ENCODE measurements at places on chromosomes 1 and 21.

DNA sequence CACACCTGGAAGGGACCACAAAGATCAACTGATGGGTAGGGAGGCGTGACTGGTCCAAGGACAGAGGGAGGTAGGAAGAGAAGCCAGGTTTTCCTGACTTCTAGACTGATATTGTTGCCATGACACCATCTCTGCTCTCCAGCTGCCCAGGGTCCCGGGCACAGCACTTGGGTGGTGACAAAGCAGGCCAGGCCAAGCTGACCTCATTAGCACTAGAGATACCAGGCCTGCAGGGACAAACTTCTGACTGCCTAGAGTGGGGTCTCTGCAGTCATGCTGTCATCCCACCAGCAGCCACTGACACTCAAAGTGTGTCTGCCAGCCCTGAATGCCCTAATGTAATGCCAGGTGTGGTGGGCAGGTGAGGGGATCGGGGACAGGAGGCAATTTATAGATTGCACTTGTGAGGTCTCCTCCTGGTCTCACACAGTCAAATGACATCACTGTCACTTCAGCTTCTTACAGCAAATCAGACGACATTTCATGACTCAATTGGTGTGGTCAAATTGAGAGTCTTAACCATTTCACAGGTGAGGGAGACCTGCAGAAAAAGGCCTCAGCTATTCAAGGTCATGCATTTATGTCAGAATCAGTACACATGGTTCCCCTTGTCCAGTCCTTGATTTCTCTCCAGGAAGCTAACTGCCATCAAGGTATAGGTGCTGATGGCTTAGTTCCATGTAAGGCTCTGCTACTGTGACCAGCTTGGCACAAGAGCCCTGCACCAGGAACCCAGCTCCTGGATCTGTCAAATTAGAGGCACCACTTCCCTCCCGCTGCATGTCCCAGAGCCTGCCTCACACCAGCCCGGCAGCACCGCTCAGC is 2.7 kb downstream of the SLC9A1 start:
- no peak for DNase-seq

DNA sequence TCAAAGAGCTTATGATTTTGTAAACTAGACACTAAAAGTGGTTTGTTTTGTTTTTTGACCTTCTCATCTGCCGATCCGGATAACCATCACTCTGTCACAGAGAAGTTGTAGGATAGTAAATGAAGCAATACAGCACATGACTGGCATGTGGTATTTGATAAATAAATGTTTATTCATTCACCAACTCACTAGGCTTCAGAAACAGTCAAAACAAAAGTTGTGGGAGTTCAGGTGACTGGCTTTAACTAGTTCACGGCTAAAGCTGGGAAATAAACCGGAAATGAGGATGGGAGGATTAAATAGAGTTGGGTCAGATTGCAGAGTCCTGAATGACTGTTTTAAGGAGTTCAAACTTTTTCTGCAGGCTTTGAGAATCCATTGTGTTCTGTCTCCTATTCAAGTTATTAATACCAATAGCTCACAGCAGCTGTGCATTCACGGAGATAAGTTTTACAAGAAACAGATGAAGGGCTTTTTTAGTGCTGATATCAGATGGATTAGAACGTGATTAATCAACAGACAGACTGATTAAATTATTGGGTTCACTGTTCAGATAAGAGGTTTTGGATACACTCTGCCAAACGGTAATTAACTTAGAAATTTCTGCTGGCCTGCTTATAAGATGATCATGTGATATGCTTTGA is 463.3 kb downstream of the DPYD start:
- no peak for DNase-seq

- DNase-seq, result no peak
Observed at GRCh38 chr1:104019675-104020049, 270.0 kb downstream of the AMY1C start.

- no peak for DNase-seq
Observed at GRCh38 chr1:79827446-79827845, 820.9 kb upstream of the ADGRL4 start.

DNA sequence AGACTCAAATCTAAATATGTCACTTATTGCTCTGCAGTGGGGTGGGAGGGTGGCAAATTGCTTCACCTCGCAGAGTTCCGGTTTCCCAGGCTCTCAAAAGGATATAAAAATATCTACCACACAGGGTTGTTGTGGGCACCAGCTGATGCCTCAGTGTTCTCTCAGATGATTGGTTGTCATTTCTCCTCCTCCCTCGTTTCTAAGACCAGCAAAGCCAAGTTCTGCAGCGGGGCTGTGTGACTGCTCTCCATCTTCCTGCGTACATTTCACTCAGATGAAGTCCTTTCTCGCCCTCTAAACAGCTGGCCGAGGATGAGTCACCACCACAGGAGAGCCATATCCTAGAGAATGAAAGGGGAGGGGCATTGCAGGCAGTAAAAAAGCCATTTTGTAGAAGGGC is 35.0 kb upstream of the VWA5B1 start:
- no peak for DNase-seq

All from NCI-H2029 (cell line).